ENCODE measurements at places on chromosomes 7 and 10.

GRCh38 chr7:128672927-128673517 is 930 bp downstream of the GARIN1A start:
- DNase-seq = peak; percentile 39

DNA sequence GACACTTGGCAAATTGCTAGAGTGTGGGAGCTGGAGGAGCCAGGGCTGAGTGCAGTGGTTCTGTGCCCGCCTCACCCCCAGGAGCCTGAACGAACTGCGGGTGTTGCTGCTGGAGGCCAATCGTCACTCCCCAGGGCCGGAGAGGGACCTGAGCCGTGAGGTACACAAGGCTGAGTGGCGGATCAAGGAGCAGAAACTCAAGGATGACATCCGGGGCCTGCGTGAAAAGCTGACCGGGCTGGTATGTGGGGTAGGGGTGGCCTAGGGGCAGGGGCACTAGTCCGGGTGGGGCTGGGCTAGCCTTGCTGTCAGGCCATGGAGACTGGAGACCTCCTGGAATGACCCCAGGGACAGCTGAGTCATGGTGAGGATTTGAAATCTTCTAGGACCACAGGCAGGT is 56.7 kb upstream of the GTF2IRD1 start:
- DNase-seq = no peak

DNA sequence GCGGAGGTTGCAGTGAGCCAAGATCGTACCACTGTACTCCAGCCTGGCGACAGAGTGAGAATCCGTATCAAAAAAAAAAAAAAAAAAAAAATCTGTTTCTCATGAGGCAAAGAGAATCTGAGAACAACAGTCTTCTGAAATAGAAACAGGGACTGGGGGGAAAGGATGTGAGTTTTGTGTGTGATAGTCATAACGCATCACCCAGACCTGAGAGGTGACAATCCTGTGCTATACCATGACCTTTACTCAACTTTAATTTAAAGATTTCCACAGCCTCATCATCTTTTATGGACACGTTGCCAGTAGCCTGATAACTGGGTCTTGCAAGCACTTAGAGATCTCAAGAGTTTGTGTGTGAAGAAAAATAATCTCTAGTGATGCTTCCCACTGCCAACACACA is 2.3 kb downstream of the ATXN7L1 start:
- no peak for DNase-seq

- DNase-seq = no peak
These were observed 34.0 kb downstream of the MINDY4 start for GRCh38 chr7:30805081-30805691.

GRCh38 chr7:18196638-18197037 is 169.0 kb upstream of the PRPS1L1 start:
- DNase-seq = no peak
